ENCODE measurements at places on chromosomes 5 and 9. TPM values are rescaled to one million over a fixed set of nuclear protein-coding genes. Genes with fewer than 3 reads are reported as not detected.

ARHGEF39 gene
- 2.5 TPM for total RNA-seq

SLC4A9 gene
- not detected for total RNA-seq

- no peak for DNase-seq
Observed at GRCh38 chr5:166649676-166650075, 1641.8 kb upstream of the WWC1 start.

- no peak for DNase-seq
Observed at GRCh38 chr5:168464641-168465040, 21.6 kb upstream of the RARS1 start.

GRCh38 chr9:21974722-21975409 is 19.3 kb downstream of the CDKN2A start:
- peak; percentile 57 for DNase-seq

AKNA gene
- 2.8 TPM for total RNA-seq

MYO10 gene
- total RNA-seq, result 93.0 TPM

DNA sequence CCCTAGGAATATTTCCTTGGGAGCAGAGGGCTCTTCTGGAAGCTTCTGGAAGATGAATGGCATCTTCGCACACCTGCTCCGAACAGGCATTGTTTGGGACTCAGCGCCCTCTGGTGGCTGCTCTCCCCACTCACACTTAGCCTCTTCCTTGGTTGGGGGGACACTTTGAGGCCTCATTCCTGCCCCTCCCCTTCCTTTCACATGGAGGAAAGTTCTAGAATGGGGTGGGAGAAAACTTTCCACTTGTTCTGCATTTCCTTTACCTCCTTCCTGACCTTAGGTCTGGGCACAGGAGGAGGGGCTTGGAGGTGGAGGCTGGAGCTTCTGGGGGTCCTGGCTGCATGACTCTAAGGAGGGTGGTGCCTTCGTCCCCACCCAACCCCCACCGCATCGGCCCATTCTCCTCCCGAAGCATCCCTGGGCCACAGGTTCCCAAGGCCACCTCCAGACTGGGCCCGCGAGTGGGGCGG is 19.3 kb upstream of the SMIM32 start:
- DNase-seq, result peak; percentile 48

- no peak for DNase-seq
Observed at GRCh38 chr5:86684222-86684621, 66.5 kb downstream of the COX7C start.

DNA sequence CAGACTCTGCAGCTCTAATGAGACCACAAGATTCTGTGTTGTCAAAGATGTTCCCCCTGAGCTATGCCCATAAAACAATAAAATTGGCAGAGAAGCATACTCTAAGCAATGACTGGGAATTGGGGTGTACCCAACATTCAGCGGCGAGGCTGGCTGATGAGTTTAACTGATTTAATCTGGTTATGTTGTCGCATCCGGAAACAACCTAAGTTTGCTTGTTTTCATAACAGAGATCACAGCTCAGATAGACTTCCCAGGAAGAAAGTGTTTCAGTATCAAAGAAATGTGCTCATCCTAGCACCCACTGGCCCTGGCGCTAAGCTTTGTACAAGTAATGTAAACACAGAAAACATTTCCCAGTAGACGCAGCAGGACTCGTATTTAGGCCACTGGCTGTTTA is 7.4 kb downstream of the SEMA5A start:
- no peak for DNase-seq

DMRTA1 gene
- under 0.01 TPM for total RNA-seq

- no peak for DNase-seq
Observed at GRCh38 chr9:126617823-126618165, 4.1 kb downstream of the LMX1B start.

C8G gene
- not detected for total RNA-seq

DNA sequence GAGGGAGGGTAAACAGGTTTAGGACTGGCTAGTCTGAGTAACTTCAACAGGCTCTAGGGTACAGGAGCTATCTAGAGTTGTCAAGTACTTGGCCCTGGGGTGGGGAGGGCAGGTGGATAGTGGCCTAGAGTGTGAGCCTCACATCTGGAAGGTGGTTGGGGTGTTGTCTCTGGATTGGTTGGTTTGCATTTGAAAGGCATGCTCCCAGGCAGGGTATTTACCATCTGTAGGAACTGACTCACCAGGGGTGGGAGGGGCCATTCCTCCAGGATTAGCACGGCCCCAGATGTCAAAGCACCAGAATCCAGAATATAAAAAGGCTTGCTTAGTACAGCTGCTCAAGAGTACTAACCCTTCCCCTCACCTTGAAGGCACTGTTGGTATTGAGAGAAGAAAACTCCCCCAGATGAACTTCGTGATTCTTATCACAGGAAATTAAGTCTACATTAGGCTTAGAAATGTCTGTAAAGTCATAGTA is 193.3 kb downstream of the NTRK2 start:
- no peak for DNase-seq

- no peak for DNase-seq
Observed at GRCh38 chr9:91724609-91725505, 225.2 kb downstream of the ROR2 start.

S100Z gene
- not detected for total RNA-seq

- DNase-seq, result no peak
Observed at GRCh38 chr9:105331160-105331559, 86.7 kb downstream of the SLC44A1 start.

DNA sequence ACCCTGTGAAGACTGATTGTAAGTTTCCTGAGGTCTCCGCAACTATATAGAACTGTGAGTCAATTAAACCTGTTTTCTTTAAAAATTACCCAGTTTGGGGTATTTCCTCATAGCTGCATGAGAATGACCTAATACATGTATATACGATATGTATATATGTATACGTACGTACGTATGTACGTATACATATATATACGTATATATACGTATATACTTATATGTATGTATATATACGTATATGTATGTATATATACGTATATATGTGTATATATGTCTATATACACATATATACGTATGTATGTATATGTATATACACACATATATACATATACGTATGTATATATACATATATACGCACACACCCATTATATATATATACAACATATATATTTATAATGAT is 1153.0 kb upstream of the CDH18 start:
- no peak for DNase-seq

- no peak for DNase-seq
Observed at GRCh38 chr5:130568791-130569190, 596.3 kb downstream of the HINT1 start.

CRB2 gene
- total RNA-seq, result not detected

IFNA13 gene
- total RNA-seq, result not detected

GRCh38 chr5:95369782-95370181 is 21.4 kb upstream of the FAM81B start:
- DNase-seq, result no peak

DNA sequence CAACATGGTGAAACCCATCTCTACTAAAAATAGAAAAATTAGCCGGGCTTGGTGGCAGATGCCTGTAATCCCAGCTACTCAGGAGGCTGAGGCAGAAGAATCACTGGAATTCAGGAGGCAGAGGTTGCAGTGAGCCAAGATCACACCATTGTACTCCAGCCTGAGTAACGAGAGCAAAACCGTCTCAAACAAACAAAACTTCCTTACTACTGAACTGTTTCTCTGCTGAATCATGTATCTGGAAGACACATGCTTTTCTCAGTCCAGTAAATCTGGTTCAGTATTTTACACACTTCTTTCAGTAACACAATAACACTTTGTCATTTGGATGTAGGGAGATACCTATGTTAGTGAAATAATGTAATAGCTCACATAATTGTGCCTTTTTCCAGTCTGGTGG is 7.9 kb downstream of the TRMT10B start:
- DNase-seq, result peak; percentile 88

- no peak for DNase-seq
Observed at GRCh38 chr5:88875341-88876234, 7.4 kb downstream of the MEF2C start.

DNA sequence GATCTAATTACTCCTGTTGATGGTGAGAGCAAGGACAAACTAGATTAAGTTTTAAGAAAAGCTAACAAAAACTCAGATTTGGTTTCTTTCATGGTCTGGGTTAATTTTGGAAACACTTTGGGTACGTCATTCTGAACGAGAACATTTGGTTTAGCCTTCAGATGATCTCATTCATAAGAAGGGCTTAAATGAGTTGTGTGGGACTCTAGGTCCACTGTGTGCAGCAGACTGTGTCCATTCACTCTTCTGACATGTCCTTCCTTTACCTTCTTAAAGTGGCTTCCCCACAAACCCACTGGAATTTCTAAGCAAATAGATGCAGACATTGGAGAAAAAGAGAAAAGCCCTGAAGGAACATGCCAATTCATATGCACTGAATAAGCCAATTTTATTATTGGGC is 96.8 kb downstream of the FBXO4 start:
- no peak for DNase-seq

DNA sequence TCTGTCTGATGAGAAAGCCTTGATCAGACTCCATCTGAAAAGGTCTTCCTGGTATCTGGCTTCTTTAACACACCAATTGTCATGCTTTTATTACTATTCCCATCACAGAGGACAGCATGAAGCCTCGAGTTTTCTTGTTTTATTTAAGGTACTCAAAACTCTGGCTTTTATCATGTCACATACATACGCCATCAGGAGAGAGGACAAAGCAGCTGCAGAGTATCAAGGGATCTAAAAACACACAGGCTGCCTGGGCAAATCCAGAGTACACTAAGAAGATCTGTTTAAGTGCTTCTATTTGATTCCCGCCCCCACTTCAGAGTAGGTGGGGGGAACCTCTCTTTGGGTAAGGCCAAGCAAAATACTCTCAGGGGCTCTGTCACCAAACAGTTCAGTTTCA is 277.2 kb downstream of the SPOCK1 start:
- DNase-seq, result no peak

- DNase-seq, result peak; percentile 10
Observed at GRCh38 chr9:12464910-12465512, 228.2 kb upstream of the TYRP1 start.

DNA sequence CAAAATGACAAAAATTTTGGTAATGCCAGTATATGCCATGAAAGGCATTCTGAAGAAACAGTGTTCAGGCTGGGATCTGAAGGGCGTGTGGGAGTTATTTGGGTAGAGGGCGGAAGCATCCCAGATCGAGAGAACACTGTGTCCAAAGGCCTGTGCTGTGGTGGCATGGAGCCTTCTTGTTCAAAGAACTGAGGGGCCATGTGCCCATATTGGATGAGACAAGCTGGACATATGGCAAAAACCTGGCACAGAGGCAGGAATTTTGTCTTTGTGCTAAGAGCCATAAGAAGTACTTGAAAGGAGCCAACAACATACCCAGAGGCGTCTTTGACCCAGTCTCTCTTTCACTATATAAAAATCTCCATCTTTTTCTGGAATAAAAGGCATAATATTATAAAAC is 128.0 kb downstream of the SYK start:
- no peak for DNase-seq
